Panc1 (cell line): ENCODE measurements at places on chromosomes 4 and X.

DNA sequence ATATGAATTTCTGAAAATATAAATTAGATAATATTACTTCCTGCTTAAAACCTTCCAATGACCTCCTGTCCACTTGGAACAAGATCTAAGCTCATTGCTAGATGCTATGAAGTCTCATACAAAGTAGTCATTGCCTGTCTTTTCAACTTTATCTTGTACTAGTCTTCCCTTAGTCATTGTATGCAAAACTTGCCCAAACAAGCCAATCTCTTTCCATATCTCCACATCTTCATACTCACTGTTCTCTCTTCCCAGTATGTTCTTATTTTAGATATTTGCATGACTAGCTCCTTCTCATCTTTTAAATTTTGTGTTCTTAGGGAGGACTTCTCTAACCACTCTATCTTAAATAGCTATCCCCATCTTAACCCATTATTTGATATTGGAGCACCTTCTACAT, 33.9 kb upstream of the CDX4 start:
- DNase-seq = no peak

DNA sequence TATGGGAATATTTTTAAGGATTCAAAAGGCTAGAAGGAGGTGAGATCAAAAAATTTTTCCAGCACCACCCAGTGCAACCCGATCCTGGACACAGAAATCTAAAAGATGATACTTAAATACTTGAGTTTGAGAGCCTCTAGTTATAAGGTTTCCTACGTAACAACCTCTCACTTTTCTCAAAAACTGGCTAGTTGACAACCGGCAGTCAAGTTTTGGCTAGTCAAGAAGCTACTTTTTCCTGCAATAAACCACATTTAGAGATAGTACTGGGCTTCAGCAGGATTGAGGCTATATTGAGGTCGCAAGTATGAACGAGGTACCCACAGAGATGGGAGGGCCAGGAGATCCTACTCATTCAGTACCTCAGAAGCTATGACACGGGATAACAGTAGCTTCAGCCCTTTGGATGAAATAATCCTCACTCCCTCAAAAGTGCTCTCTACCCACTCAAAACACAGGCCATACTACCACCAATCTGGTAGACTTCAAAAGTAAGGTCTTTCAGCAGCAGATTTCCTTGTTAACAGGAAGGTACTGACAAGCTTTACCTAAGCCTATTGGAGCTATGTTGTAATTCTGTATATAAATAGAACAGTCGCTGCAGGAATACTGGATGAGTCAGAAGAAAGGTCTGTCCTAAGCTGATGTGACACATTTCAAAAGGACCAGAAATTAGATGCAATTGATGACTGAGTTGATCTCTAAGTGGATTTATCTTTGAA, 1.5 kb upstream of the TSPAN5 start:
- no peak for DNase-seq

GRCh38 chrX:10133980-10134676, 22.6 kb upstream of the CLCN4 start:
- no peak for DNase-seq

DNA sequence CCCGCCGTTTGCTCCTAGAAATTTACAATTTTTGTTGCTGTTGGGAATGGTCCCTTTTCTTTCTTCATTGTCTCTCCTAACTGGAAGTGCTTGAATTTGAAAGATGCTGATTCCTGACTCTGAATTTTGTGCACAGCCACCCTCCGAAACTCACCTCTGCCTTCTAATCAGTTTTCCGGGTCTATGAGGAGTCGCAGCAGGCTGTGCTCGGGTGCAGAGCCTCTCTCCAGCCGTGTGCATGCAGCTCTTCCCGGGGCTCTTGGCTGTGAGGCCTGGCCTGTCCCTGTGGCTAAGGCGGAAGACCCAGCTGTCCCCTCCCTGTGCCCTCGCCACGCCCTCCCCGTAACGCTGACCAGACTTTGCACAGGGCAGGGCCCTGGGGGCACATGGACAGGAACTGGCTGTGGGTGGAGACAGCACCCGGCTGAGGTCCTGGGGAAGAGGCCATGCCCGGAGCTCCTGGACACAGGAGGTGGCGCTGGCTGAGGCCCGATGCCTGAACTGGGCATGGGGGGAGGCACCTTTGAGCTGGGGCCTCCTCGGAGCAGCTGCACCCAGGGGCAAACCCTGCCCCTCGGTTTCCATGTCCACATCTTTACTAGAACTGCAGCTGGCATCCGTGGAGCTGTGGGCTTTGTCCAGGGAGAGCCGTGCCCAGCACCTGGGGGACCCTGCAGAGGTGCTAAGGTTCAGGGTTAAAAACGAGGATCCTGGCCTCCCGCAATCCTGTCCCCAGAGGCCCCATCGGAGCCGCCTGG, 32.6 kb upstream of the SPON2 start:
- no peak for DNase-seq

DNA sequence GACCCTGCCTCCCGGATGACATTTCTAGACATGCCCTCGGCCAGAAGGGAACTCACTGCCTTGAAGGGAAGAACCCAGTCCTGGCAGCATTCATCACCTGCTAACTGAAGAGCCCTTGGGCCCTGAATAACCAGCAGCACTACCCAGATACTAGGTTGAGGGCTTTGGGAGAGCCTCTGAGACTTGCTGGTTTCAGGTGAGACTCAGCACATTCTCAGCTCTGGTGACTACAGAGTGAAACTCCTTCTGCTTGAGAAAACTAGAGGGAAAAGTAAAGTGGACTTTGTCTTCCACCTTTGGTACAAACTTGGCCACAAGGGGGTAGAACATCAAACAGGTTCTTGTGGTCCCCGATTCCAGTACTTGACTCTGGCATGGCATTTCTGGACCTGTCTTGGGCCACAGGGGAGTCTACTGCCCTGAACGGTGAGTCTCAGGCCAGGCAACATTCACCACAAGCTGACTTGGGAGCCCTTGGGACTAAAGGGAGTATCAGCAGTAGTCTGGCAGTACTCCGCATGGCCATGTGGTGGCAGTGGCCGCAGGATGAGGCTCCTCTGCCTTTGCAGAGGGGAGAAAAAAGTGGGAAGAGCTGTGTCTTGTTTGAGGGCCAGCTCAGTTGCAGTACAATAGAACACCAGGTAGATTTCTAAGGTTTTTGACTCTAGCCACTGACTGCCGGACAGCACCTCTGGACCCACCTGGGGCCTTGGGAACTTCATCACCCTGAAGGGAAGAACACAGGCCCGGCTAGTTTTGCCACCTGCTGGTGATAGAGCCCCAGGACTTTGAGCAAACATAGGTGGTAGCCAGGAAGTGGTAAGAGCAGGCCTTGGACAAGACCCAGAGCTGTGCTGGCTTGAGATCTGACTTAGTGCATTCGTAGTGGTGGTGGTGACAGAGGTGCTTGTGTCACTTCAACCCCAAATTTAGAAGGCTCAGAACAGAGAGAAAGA, 414.8 kb downstream of the OPHN1 start:
- no peak for DNase-seq

DNA sequence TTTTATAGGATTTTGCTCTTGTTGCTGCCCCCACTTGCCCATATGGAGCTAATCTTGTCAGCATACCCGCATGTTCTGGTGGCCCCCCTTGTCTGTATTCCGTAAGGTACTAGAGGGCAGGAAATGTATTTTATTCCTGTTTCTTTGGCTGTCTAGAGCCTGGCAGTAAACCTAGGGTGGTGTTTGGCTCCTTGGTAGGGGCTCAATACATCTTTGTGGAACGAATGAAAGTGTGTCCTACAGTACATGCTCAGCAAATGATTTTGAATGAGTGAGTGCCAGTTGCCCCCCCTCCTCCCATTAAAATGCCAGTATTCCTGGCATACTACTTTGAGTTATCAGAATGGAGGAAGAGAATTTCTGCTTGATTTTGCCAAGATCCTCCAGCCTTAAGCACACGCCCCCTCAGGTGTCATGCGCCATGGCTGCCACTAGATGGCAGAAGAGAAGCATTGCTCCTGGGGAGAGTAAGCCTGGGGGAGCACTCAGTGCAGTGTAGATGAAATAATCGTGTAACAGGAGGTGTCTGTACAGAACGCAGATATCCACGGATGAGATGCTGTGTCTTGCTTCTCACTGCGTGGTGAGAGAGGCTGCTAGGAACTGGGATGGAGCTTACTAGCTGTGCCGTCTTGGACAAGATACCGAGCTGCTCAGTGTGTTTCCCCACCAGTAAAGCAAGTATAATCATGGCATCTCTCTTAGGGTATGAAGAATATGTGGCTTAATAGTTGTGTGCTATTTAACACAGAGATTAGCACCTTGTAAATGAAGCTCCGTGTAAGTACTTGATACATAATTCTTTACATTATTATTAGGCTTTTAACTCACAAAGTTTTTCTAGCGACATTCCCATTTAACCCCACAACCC, 17.2 kb upstream of the RNF212 start:
- DNase-seq = peak; percentile 64

DNA sequence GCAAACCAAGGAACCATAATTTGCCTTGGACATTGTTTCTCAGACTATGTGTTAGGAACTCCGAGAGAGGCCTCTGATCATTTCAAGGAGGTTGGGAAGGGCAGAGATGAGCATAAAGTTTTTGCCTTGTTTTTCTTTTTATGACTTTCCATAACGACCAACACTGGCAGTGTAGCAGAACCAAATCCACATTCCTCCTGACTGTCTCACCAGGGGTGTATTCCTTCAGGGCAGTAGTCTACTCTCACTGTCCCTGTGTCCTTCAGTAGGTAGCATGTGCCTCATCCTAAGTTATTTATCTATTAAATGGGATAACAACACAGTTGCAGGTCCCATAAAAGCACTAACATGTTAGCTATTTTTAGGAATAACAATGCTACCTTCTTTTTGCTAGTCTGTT, 20.8 kb downstream of the EGFL6 start:
- DNase-seq = no peak

DNA sequence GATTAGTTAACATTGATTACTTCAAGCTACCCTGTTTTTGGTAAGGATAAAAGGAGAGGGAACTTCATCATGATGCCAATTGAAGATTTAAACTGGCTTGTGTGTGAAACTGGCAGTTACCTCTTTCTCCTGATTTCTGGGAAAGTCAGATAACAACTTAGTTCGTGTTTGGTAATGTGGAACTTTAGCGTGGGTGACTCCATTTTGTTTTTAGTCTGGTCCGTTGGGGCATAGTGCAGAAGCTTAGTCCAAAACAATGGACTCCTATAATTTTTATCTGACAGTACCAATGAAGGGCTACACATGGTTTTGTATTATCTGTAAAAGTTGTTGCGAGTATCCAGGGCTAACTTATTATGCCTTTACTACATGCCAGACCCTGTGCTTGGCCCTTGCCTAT, 294.9 kb downstream of the GUCY2F start:
- DNase-seq = no peak

GRCh38 chr4:89024051-89024675, 32.8 kb downstream of the FAM13A start:
- DNase-seq = peak; percentile 38

GRCh38 chr4:153127760-153128494, 76.3 kb upstream of the TRIM2 start:
- no peak for DNase-seq

DNA sequence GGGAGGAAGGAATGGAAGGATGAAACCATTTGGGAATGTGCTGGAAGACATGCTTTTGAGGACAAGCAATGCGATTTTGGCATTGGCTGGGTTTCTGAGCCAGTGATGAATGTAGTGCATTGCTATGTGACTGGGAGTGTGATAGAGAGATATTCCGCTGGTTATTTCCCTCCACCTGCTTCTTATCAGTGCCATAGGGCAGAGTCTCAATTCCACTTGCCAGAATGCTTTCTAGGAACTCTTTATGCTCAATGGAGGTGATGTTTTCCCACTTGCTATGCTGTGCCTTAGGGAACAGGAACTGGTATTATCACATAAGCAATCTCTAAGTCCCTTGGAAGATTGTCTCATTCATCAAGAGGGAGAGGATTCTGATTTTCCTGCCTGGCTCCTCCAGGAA, 28.0 kb downstream of the TBL1X start:
- DNase-seq = no peak

DNA sequence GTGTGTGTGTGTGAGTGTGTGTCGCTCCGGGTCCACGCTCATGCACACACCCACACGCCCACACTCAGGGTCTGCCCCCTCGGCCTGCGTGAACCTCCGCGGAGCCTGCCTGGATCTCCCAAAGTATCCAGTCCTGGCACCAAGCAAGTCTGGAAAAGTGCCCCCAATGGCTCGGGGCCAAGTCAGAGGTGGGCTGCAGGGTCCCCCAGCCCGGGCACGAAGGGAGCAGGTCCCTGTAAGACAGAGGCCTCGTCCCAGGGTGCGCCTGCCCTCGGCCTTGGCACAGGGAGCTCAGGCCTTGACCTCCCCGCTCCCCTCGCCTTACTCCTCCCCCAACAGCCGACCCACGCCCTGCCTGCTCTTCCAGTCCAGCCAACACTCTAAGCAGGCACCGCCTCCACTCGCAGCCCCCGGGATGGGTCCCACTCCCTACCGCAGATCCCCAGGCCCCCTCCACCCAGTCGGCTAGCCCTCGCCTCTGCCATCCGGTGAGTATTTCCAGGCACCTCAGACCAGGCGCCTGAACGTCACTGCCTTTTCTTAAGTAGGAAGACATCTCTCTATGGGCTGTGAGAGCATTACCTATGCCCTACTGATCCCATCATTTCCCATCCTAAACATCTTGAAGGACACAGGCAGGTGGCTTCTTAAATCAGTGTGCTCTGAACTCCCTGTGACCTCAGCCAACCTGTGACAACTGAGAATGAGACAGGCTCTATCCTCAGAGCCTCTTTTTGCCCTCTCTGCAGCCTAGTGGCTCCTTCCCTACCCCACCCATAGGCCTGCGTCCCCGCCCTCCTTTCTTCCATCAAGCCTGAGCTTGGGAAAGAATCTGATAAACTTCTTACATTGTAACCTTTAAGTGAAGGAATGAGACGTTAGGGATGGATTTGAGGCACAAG, 704 bp downstream of the FAM114A1 start:
- no peak for DNase-seq

GRCh38 chrX:123920105-123920785, 41.3 kb upstream of the STAG2 start:
- DNase-seq = peak; percentile 8

- no peak for DNase-seq
Measured at GRCh38 chr4:104795264-104795939, 300.7 kb upstream of the CXXC4 start.
